NCI-H460 (cell line): ENCODE measurements at places on chromosomes 4 and X. TPM values are rescaled to one million over a fixed set of nuclear protein-coding genes. Genes with fewer than 3 reads are reported as not detected.

The PAK3 gene
- 57.4 and 73.3 TPM in 2 replicates for total RNA-seq

The N4BP2 gene
- total RNA-seq: 8.8 and 12.1 TPM in 2 replicates

The S100P gene
- total RNA-seq: 169 and 210 TPM in 2 replicates

The RNF175 gene
- not detected in 2 replicates for total RNA-seq

The PPP2R2C gene
- total RNA-seq: 14.9 and 17.6 TPM in 2 replicates

The EOLA2 gene
- total RNA-seq: 28.5 and 37.4 TPM in 2 replicates

The MAGEA11 gene
- total RNA-seq: 0.10 TPM in 1 of 2 replicates, not detected in the other

The PRRG1 gene
- total RNA-seq: 18.9 and 23.1 TPM in 2 replicates

The GPR50 gene
- not detected in 2 replicates for total RNA-seq

The GLUD2 gene
- total RNA-seq: 0.26 and 0.35 TPM in 2 replicates

The NEUROG2 gene
- total RNA-seq: not detected in 2 replicates

The RRH gene
- not detected in 2 replicates for total RNA-seq

The GPR34 gene
- 0.17 and 0.32 TPM in 2 replicates for total RNA-seq

The TRIM75 gene
- not detected in 2 replicates for total RNA-seq

The STX18 gene
- total RNA-seq: 12.1 and 12.2 TPM in 2 replicates

The ESX1 gene
- total RNA-seq: not detected in 2 replicates

The CT45A5 gene
- not detected in 2 replicates for total RNA-seq

The PROM1 gene
- 0.27 TPM in 1 of 2 replicates, not detected in the other for total RNA-seq

The GUCY1A1 gene
- total RNA-seq: 0.55 and 0.92 TPM in 2 replicates

The REELD1 gene
- total RNA-seq: not detected in 2 replicates

The HSD17B10 gene
- 151 and 173 TPM in 2 replicates for total RNA-seq

The NMU gene
- 3.1 and 4.9 TPM in 2 replicates for total RNA-seq

The SPIN2A gene
- total RNA-seq: 0.35 TPM in 1 of 2 replicates, not detected in the other

The MAGEA3 gene
- not detected in 2 replicates for total RNA-seq

The HEPH gene
- total RNA-seq: 0.02 TPM in 1 of 2 replicates, not detected in the other

The NLRP2B gene
- total RNA-seq: not detected in 2 replicates

The LYAR gene
- 32.8 and 34.2 TPM in 2 replicates for total RNA-seq

The F9 gene
- total RNA-seq: not detected in 2 replicates

The PRDM8 gene
- 10.2 and 10.4 TPM in 2 replicates for total RNA-seq

The SLC2A9 gene
- not detected in 2 replicates for total RNA-seq

The AMTN gene
- not detected in 2 replicates for total RNA-seq

The DCUN1D4 gene
- 29.3 and 39.8 TPM in 2 replicates for total RNA-seq

The SLC10A6 gene
- total RNA-seq: not detected in 2 replicates

The TMPRSS11F gene
- total RNA-seq: not detected in 2 replicates

The STARD8 gene
- 0.55 and 0.72 TPM in 2 replicates for total RNA-seq

The SHROOM4 gene
- total RNA-seq: not detected in 2 replicates

The PLAC8 gene
- 9.7 and 9.9 TPM in 2 replicates for total RNA-seq

The TLR3 gene
- total RNA-seq: 1.9 and 3.3 TPM in 2 replicates

The ATP7A gene
- total RNA-seq: 9.4 and 9.6 TPM in 2 replicates
